ENCODE measurements at places on chromosomes 5 and 9.

DNA sequence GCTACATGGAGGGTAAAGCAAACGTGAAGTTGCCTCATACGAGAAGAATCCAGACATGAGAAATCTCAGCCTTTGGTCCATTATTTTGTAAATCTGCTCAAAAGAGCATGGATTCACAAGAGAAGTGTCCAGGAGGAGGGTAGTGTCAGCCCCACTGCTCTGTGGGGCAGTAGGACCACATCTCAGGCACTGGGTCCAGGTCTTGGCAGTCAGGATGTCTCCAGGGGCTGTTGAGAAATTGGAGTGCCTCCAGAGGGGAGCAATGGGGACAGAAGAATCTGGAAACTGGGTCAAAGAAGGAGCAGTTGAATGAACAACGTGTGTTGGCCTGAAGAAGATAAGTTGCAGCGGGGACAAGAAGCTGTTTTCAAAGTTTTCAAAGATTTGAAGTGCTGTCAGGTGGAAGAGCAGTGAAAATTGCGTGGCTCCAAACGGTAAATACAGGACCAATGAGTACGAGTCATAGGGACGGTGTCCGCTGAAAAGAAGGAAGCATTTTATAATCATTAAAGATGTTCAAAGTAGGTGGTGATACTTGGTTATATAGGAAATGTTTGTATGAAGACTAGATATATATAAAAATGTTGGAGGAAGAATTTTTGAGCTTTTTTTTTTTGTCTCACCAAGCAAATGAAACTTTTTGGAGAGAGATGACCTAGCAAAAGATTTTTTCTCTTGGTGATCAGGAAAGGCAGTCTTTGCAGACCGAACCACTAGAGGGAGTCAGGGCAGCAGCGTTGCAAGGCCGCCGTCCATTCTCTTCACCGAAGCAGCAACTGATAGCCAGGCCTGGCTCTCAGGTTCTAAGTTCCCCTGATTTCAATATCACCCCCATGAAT, 57.1 kb upstream of the ZBED3 start:
- H3K4me1 ChIP-seq, result peaks cover 2% of the 10 kb centered on the region
- H3K36me3 ChIP-seq, result no peaks in the 10 kb centered on the region
- no peaks in the 10 kb centered on the region for H3K27me3 ChIP-seq
- peak; percentile 73 for DNase-seq
- no peak overlapping the region for H3K4me3 ChIP-seq

- DNase-seq, result no peak
- H3K27me3 ChIP-seq, result no peaks in the 10 kb centered on the region
- no peak overlapping the region for H3K4me3 ChIP-seq
- peaks cover 3% of the 10 kb centered on the region for H3K36me3 ChIP-seq
- peaks cover 27% of the 10 kb centered on the region for H3K4me1 ChIP-seq
These were observed 97.9 kb downstream of the CHSY3 start for GRCh38 chr5:130002183-130002582.

DNA sequence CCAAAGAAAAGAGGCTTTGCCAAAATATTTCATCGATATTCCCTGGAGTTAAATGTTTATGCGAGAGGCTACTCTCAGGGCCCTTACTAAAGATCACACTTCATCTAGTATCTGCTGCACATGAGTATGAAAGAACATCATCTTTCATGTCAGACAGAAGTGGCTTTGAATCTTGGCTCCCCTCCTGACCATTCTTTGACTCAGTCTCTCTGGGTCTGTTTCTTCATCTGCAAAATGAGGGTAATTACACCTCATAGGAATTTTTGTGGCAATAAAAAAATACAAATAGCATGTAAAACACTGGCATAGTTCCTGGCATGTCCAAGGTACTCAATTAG, 58.1 kb downstream of the SLIT3 start:
- H3K4me3 ChIP-seq, result no peak overlapping the region
- no peak for DNase-seq
- H3K27ac ChIP-seq, result no peak overlapping the region
- peaks cover 14% of the 10 kb centered on the region for H3K4me1 ChIP-seq
- H3K36me3 ChIP-seq, result no peaks in the 10 kb centered on the region

DNA sequence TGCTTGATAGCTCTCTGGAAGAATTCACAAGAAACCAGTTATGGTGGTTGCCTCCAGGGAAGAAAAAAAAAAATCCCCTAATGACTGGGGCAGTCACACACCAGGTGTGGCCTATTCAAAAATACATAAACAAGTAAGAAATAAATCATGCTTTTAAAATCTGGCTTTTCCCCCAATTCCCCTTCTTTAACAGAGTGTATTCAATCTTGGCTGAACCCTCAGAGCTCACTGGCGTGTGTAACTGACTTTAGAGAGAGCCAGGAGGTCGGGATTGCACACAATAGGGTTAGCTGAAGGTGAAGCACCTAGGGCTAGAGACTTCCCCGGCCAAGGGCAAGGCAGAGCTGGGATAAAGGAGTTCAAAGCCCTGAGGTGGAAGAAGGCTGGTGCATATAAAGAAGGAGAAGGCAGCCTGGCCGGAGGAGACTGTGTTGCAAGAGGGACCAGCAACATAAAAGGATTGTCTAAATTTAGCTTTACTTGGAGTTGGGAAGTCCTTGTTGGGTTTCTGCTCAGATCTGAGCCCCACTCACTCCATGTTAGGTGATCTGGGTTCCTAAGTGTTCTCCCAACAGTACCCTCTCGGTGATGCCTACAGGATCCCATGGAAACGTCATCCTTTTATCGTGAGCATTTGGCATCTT, 19.7 kb downstream of the FNBP1 start:
- no peaks in the 10 kb centered on the region for H3K36me3 ChIP-seq
- peaks cover 3% of the 10 kb centered on the region for H3K27me3 ChIP-seq
- no peak overlapping the region for H3K4me3 ChIP-seq
- H3K27ac ChIP-seq, result no peak overlapping the region

GRCh38 chr5:83125560-83125959, 48.2 kb downstream of the XRCC4 start:
- H3K36me3 ChIP-seq, result no peaks in the 10 kb centered on the region
- H3K27me3 ChIP-seq, result no peaks in the 10 kb centered on the region
- no peak for DNase-seq
- no peak overlapping the region for H3K4me3 ChIP-seq

- H3K36me3 ChIP-seq, result no peaks in the 10 kb centered on the region
- DNase-seq, result no peak
These were observed 591.2 kb downstream of the TLR4 start for GRCh38 chr9:118295413-118295812.

- H3K27ac ChIP-seq, result no peak overlapping the region
- no peaks in the 10 kb centered on the region for H3K36me3 ChIP-seq
- H3K4me3 ChIP-seq, result no peak overlapping the region
These were observed 11.6 kb downstream of the ARHGEF28 start for GRCh38 chr5:73637565-73637964.

DNA sequence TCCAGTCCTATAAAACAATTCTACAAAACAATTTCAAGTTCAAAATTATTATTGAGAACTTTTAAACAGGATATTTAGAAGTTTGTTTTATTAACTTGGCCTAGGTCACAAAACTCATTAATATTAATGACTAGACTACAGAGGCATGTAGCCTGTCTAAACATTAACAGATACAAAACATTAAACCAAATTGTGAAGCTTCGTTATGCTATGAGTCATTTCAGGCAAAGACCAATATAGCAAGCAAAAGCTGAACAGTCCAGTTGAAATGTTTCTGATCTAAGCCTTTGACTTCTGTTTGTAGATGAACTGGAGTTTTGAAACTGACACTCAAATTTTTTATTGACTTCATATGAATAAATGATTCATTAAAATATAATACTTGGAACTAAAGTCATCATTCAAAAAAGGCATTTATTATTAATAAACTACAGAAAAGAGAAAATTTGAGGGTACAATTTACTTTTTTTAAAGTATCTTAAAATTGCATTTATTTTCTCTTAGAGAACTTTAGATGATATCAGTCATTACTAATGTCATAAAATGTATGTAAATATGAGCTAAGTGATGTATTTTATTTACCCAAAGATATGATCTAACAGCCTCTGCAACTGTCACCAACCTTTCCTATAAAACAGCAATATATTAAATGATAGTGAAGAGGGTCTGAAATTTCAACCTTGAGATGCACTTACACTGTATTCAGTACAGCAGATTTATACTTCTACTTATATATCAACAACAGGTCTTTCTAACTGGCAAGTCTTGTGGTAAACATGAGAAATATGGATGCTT, 188.8 kb downstream of the COMMD10 start:
- no peaks in the 10 kb centered on the region for H3K27me3 ChIP-seq
- H3K4me1 ChIP-seq, result no peaks in the 10 kb centered on the region
- DNase-seq, result no peak
- H3K27ac ChIP-seq, result no peak overlapping the region
- H3K4me3 ChIP-seq, result no peak overlapping the region

- no peak overlapping the region for H3K4me3 ChIP-seq
- peaks cover 1% of the 10 kb centered on the region for H3K27me3 ChIP-seq
- peaks cover 28% of the 10 kb centered on the region for H3K4me1 ChIP-seq
- no peak for DNase-seq
These were observed 47.3 kb downstream of the TRIO start for GRCh38 chr5:14190194-14191164.

- no peak overlapping the region for H3K27ac ChIP-seq
- no peaks in the 10 kb centered on the region for H3K27me3 ChIP-seq
- H3K36me3 ChIP-seq, result peaks cover 31% of the 10 kb centered on the region
- H3K4me3 ChIP-seq, result no peak overlapping the region
These were observed 94.5 kb downstream of the LMNB1 start for GRCh38 chr5:126871441-126871840.

- no peaks in the 10 kb centered on the region for H3K36me3 ChIP-seq
- peaks cover 2% of the 10 kb centered on the region for H3K27me3 ChIP-seq
- peak overlapping the region; percentile 72 for H3K27ac ChIP-seq
- H3K4me1 ChIP-seq, result peaks cover 53% of the 10 kb centered on the region
These were observed 721 bp downstream of the GRIA1 start for GRCh38 chr5:153491038-153491744.

GRCh38 chr5:145872486-145872885, 328 bp downstream of the GRXCR2 start:
- H3K36me3 ChIP-seq, result no peaks in the 10 kb centered on the region

DNA sequence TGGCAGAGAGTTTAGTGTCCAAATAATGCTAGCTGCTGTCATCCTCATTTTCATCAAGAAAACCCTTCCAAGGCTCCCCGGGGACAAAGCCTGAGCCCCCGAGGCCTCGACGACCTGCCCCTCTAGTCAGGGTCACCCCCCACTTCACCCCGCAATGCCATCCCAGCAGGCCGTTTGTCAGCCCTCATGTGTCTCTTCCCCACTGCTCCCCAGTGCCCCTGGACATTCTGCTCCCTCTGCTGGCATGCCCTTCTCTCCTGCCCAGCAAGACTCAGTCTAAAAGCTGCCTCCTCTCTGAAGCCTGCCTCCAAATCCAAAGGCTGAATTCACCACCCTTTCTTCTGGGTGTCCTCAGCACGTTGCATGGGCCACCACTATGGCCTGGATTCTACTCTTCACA, 59.3 kb downstream of the PAX5 start:
- no peak overlapping the region for H3K27ac ChIP-seq
- H3K4me3 ChIP-seq, result no peak overlapping the region
- no peak for DNase-seq
- H3K4me1 ChIP-seq, result peaks cover 4% of the 10 kb centered on the region

DNA sequence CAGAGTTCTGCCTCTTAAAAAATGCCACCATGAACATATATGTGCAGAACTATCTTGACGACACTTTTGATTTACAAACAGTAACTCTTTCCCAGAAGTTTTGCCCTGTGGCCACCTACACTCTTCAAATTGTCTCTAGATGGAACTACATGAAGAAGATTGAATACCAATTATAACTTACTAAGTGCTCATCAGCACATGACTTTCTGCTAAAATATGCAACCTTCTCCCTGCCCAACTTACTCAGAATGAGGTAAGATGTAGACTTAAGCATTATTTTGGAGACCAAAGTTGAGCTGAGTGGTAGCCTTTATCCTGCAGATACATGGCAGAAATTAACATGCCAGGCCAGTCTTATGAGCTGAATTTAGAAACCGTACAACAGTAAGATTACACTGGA, 105.4 kb downstream of the SEMA5A start:
- H3K4me1 ChIP-seq, result peaks cover 11% of the 10 kb centered on the region
- H3K27ac ChIP-seq, result no peak overlapping the region
- H3K36me3 ChIP-seq, result peaks cover 7% of the 10 kb centered on the region
- peaks cover 3% of the 10 kb centered on the region for H3K27me3 ChIP-seq

DNA sequence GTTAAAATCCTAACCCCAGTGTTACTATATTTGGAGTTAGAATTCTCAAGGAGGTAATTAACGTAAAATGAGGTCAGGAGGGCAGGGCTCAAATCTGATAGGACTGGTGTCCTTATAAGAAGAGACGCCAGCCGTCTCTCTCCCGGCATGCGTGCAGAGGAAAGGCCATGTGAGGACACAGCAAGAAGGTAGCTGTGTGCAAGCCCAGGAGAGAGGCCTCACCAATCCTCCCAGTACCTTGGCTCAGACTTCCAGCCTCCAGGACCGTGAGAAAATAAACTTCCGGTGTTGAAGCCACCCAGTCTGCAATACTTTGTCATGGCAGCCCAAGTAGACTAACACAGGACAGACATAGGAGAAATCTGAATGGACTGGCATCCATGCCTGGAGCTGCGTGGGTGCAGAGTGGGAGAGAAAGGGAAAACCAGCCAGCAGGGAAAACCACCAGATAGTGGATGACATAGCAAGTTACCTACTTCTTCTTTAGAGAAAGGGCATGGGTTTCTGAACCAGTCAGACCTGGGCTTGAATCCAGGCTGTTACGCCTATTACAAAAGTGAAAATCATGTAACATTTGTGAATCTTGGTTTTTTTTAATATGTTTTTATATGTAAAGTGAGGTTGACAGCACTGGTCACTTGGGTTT, 89.2 kb downstream of the FSTL4 start:
- no peaks in the 10 kb centered on the region for H3K27me3 ChIP-seq
- H3K4me3 ChIP-seq, result no peak overlapping the region
- H3K27ac ChIP-seq, result no peak overlapping the region
- DNase-seq, result no peak
- H3K36me3 ChIP-seq, result no peaks in the 10 kb centered on the region

- H3K4me3 ChIP-seq, result no peak overlapping the region
- no peak for DNase-seq
- H3K4me1 ChIP-seq, result no peaks in the 10 kb centered on the region
- H3K36me3 ChIP-seq, result no peaks in the 10 kb centered on the region
- no peaks in the 10 kb centered on the region for H3K27me3 ChIP-seq
These were observed 380.1 kb upstream of the PRR16 start for GRCh38 chr5:120083851-120084542.

GRCh38 chr5:33091571-33092363, 349.0 kb upstream of the TARS1 start:
- peaks cover 6% of the 10 kb centered on the region for H3K36me3 ChIP-seq
- H3K4me3 ChIP-seq, result no peak overlapping the region
- H3K4me1 ChIP-seq, result no peaks in the 10 kb centered on the region
- peaks cover 1% of the 10 kb centered on the region for H3K27me3 ChIP-seq
- DNase-seq, result no peak
- no peak overlapping the region for H3K27ac ChIP-seq

DNA sequence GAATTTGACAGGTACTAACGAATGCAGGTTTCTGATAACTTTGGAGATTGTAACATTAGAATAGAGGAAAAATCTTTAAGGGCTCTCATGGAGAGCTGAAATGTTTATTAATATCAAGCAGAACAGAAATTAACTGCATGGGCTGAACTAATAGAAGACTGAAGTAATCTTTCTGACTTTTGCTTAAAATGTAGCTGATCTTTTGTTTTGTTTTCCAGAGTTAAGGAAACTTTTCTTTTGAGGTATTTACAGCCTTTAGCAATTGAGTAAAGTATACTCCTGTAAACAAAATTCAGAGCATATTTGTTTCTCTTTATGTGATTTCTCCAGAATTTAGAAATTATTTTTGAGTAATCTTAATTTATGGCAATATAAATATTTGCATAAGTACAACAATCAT, 43.9 kb downstream of the SHC3 start:
- DNase-seq, result no peak
- H3K4me3 ChIP-seq, result no peak overlapping the region
- no peaks in the 10 kb centered on the region for H3K27me3 ChIP-seq
- H3K4me1 ChIP-seq, result peaks cover 3% of the 10 kb centered on the region

All from endothelial cell (in vitro differentiated cells).